ENCODE measurements at places on chromosomes 4 and X.

GRCh38 chrX:39984191-39984956 lies 113.4 kb downstream of the BCOR start:
- no peak for DNase-seq

DNA sequence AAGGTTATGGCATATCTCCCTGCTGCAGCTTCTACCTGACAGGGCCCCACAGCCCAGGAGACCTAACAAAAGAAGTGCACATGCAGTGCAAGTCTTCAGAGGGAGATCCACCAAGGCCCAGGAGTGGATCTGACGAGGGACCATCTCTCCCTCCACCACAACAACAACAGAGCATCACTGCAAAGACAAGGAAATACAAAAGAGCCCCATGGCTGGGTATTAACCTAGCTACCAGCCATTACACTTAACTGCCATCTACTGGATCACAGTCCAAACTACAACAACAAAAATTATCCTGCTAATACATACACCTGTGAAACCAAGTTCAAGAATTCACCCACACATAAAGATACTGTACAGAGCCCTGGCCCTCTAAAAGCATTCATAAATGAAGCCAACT lies 280.2 kb upstream of the SLC7A11 start:
- DNase-seq, result no peak

- DNase-seq, result no peak
Observed at GRCh38 chr4:184743650-184744049, 9.8 kb upstream of the CENPU start.

- no peak for DNase-seq
Observed at GRCh38 chrX:24956828-24957227, 58.9 kb downstream of the ARX start.

GRCh38 chrX:97842468-97843199 lies 958.9 kb downstream of the RPA4 start:
- DNase-seq, result no peak

DNA sequence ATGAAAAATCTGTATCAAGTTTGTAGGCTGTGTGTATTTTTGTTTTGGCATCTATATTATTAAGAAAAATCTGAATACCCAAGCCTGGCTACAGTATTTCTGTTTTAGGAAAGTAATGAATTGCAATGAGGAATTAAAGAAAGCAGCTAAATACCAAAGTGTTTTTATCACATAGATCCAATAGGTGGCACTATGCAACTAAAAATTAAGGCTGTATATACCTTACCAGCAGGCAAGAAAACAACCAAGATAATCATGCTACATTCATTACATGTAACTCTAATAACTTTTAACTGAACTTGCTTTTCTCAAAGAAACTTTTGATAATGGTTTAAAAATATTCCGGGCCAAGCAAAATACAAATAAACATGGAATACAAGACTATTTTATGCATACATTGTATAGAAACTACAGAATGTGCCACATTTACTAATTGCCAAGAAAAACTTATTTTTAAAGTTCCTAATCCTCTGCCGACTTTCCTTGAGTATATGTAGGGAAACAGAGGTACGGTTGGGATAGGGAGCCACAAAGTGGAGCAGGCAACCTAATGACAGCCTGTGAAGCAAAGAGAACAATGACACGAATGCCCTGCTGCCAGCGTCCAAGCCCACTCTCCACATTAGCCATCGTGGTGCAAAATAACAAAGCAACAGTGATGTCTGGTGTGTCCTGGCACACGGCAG lies 63.7 kb downstream of the SEC24D start:
- no peak for DNase-seq

- peak; percentile 75 for DNase-seq
Observed at GRCh38 chrX:39730662-39731329, 367.0 kb downstream of the BCOR start.

DNA sequence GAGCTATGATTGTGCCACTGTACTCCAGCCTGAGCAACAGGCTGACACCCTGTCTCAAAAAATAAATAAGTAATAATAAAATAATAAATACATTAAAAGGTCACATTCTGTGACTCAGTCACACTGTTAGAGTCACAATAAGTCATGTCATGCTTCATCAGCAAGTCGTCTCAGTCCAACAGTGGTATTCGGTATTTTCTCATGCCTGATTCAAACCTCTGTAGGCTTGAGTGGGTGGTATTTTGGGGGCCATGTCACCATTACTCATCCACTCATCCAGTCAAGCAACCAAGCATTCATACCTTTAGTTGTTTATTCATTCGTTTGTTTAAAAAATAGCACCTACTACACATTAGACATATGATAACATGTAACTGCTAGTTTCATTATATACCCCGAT lies 46.9 kb downstream of the SUPT20HL2 start:
- DNase-seq, result no peak

DNA sequence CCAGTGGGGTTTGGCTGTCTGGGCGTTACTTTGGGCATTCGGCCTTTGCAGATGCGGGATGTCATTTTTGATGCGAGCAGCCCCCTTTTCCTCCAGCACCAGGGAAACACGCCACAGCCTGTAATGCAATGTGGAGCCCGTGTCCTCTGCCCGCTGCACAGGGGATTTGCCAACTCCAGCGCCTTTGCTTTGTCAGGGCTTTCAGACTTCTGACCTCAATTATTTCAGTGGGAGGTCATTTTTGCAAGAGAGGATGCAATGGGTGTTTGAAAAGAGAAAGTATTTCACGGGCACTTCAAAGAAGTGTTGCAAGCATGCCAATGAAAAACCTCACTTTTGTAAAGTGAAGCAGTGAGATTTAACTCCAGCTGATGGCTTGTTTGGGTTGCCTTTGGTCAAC lies 11.5 kb downstream of the CLCN4 start:
- DNase-seq, result no peak

DNA sequence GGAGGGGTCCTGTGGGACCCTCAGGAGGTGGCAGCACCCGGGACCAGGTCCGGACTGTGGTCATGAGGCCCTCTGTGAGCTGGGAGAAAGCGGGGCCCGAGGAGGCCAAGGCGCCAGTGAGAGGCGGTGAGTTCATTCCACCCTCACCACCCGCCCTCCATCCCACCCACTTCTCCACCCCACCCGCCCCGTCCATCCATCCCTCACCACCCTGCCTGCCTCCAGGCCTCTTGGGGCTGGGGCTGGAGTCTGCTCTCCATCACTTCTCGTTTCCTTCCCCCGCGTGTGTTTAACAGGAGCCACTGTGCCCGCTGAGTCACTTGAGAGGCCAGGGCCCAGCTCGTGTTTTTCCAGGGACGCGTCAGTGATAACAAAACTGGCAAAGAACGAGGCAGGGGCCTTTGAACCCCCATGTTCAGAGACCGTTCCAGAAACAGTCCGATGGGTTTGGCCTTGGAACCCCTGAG lies 6.2 kb downstream of the SH3TC1 start:
- no peak for DNase-seq

DNA sequence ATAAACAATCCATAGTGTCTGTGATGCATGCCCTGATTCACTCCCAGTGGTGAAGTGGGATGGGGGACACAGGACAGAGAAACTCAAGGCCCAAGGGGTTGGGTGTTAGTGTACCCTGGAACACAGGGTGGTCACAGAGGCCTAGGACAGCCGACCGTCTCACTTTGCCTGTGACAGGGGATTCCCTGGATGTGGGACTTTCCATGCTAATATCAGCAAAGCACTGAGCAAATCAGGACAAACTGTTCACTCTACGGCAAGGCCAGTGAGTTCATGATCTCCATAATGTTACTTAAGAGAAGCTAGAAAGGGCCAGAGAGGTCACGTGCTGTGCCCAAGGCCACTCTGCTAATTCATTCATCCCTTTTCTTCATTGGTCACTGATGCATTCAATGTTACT lies 158.7 kb upstream of the RBPJ start:
- DNase-seq, result no peak

DNA sequence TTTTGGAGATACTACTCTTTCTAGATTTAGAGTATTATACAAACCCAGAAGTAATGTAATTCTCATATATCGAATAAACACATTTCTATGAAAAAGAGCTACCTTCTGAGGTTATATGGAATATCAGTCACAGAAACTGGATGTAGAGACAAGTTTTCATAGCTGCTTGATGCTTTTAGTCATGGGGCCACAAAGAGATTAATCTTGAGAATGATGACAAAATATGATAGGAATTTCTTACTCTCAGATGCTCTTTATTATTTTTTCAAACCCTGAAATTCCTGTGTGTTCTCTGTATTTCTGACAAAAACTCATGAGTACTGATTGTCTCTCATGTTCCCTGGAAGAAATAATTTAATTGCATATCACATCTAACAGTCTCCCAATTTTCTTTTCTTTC lies 662.5 kb downstream of the RAPGEF2 start:
- no peak for DNase-seq

- no peak for DNase-seq
Observed at GRCh38 chrX:73581002-73581628, 18.1 kb downstream of the CHIC1 start.

DNA sequence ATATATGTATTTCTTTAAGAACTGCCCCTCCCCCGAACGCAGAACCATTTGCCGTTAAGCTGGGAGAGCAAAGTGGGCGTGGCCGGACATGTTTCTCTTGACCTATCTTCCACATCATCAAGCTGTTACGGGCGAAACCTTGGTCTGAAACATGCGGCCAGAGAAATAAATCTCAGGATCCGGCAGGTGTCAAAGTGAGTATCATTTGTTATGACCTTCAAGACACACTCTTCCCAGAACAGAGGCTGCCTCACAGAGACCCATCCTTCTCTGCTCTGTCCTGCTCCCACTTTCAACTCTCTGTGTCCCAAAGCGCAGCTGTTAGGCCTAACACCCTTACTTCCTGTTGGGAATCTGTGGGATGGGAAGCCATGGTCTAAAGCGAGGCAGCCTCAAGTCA lies at the start of gene MAGEB18:
Gene MAGEB18, plus strand, starts transcription at position 70 of the 400 bp plus-strand sequence. CDS start 643 bp downstream, outside the sequence.
- DNase-seq, result no peak

GRCh38 chr4:80515496-80515895 lies 180.0 kb downstream of the CFAP299 start:
- no peak for DNase-seq

- DNase-seq, result no peak
Observed at GRCh38 chr4:52841682-52842456, 20.2 kb upstream of the RASL11B start.

GRCh38 chrX:123846577-123847038 lies 13.2 kb upstream of the XIAP start:
- peak; percentile 9 for DNase-seq

DNA sequence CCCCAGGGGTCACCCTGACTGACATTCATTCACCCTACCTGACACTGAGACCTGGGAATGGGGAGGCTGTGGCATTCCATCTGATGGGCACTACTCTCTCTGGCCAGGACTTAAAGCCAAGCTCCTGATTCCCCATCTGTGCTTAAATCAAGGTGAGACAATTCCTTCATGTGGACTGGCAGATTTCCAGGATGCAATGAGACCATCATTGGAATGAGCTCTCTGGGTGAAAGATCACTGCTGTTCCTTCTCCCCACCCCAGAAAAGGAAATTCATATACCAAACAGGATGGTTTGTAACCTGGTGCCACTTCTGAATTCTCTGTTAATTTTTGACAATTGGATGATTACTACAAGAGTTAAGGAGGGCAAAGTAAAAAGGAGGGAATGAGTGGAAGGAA lies 354.8 kb downstream of the MID1IP1 start:
- no peak for DNase-seq

DNA sequence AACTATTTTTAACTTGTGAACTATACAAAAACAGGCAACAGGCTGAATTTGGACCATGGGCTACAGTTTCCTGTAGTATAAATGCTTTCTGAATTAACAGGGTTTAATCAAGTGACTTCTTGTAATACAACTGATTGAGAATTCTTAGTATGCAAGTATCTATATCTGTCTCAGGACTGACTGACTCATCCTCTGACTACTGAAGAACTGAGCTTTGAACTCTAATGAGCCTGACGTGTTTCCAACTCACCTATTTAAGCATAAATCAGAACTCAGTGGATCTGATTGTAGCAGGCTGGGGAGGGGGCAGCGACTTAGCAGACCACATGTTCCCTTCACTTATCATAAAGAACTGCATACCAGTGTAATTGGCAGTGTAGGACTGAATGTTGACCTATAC lies 7.8 kb downstream of the SPATA4 start:
- DNase-seq, result peak; percentile 9

- no peak for DNase-seq
Observed at GRCh38 chr4:17875402-17876070, 64.8 kb downstream of the NCAPG start.

GRCh38 chr4:61239250-61239649 lies 39.1 kb downstream of the ADGRL3 start:
- DNase-seq, result no peak

DNA sequence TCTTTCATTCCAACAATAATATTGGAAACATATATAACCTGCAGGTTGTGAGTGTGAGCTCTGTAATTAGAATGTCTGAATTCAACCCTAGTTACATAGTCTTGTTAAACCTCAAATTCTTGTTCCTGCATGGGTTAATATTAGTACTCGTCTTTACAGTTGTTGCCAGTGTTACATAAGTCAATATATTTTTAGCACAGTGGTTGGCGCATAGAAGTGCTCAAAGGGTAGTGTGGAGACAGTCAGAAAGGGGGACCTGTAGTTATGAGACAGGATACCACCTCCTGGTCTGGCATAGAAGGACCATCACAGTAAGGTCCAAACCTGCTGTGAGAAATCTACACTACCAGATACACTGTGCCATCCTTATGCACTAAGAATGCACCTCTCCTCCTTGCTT lies 1045.9 kb upstream of the SLIT2 start:
- DNase-seq, result no peak
